ENCODE measurements at places on chromosomes 4 and X.
A peak's percentile ranks its signal among the peaks of the same experiment; 100 is the strongest.

DNA sequence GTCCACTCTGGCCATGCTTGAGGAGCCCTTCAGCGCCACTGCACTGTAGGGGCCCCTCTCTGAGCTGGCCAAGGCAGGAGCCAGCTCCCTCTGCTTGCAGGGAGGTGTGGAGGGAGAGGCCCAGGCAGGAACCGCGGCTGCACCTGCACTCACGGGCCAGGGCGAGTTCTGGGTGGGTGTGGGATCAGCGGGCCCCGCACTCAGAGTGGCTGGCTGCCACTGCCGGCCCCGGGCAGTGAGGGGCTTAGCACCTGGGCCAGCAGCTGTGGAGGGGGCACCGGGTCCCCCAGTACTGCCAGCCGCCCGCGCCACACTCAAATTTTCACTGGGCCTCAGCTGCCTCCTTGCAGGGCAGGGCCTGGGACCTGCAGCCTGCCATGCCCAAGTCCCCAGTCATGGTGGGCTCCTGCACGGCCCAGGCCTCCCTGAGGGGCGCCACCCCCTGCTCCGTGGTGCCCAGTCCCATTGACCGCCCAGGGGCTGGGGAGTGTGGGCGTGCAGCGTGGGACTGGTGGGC lies 347.2 kb upstream of the SPOCK3 start:
- DNase-seq = no peak

DNA sequence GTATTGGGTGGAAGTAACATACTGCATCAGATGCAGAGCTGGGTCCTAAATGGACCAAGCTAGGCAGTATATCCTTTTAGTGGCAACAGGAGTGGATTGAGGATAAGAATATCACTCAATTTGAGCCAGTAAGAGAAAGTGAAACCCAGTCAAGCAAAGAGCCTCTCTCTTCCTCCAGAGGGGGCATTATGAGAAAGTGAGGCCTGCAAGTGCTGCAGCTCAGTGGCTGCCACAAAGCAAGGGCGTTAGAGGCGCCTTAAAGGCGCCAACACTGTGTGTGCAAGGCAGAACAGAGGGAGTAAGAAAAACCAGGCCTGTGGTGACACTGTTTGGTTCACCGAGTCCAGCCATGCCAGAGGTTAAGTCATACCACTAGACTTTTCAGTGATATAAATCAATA lies 17.5 kb downstream of the STX18 start:
- no peak for DNase-seq

- no peak for DNase-seq
These were observed 3.6 kb downstream of the ABLIM2 start for GRCh38 chr4:8155048-8155447.

DNA sequence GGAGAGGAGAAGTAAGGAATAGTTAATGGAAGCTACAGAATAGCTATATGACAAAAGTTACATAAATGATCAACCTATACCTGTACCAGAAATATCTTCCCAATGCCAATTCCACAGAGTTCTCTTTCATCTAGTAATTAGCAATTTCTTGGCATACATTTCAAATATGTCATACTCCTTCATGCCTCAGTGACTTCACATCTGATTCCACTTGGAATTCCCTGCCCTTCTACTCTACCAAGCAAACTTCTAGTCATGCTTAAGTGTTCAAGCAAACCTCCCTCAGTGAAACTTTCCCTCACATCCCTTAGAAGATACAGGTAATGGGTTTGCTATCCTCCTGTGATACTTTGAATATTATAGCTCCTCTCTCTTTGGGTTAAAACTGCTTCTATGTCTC lies 127.1 kb downstream of the KLHL13 start:
- DNase-seq = no peak

GRCh38 chrX:373641-374471 lies 12.9 kb downstream of the PPP2R3B start:
- no peak for DNase-seq

DNA sequence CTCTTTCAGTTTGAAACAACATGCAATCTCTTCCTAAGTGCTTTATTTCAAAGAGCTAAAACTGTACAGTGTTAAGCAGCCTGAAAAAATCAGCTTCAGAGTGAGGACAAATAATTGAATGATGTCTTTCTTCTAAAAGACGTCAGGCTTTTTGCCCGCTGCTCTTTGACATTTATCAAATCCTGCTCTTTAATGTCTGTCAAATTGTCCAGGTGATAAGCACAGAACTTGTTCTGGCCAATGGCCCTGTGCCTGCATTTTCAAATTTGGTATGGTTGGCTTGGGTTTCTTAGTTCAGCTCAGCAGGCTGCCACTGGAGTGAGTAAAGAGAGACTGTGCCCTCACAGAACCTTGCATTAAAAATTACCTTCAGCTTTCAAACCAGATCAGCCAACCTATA lies 712.9 kb upstream of the LCORL start:
- no peak for DNase-seq

- DNase-seq = peak; percentile 5
These were observed at the start of gene SCML2 for GRCh38 chrX:18354369-18355223. SCML2 (minus strand) TSS chrX:18354688; CDS start chrX:18334071, 20,617 bp downstream.

Data from substantia nigra (tissue), 51 donors.